ENCODE measurements at places on chromosomes 16 and 17. TPM values are rescaled to one million over a fixed set of nuclear protein-coding genes. Genes with fewer than 3 reads are reported as not detected.

DNA sequence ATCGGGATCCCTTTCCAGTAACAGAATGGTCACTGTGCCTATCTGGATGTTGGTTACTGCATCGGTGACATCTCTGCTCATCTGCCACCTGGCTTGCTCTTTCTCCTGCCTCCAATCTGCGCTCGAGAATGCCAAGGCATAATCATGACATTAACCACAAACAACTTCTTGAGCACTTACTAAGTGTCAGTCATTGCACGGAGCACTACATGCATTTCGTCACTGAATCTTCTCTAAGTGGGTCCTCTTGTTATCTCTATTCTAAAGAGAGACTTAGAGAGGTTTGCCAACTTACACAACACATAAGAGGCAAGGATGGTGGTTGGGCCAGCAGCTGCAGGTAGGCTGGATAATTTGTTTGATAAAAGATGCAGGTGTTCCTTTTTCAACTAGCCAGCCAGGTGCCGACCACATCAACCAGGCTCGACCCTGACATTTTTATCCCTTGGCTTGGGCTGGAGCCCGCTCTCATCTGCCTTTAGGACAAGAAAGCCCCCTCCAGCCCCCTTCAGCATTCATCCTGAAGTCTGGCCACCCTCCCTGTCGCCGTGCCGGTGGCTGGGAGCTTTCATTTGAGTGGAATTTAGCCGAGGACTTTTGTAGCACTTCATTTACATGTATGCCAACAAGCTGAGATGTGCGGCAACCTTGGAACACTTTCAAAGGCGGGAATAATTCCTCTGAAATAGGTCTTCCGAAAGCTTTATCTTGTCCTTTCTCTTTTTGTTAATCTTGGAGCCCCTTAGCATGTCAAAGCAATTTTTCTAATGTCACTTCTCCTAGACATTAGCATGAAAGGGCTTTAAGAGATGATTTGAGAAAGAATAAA, 89.3 kb upstream of the NKD1 start:
- no peaks in the 10 kb centered on the region for H3K36me3 ChIP-seq
- H3K27ac ChIP-seq, result no peak overlapping the region
- H3K4me3 ChIP-seq, result no peak overlapping the region
- H3K27me3 ChIP-seq, result peaks cover 18% of the 10 kb centered on the region
- no peaks in the 10 kb centered on the region for H3K4me1 ChIP-seq

GRCh38 chr16:15996432-15997109, 47.2 kb downstream of the ABCC1 start:
- H3K4me3 ChIP-seq, result no peak overlapping the region
- H3K27ac ChIP-seq, result peak overlapping the region; percentile 46
- no peaks in the 10 kb centered on the region for H3K27me3 ChIP-seq
- H3K36me3 ChIP-seq, result peaks cover 14% of the 10 kb centered on the region
- DNase-seq, result peak; percentile 75

DNA sequence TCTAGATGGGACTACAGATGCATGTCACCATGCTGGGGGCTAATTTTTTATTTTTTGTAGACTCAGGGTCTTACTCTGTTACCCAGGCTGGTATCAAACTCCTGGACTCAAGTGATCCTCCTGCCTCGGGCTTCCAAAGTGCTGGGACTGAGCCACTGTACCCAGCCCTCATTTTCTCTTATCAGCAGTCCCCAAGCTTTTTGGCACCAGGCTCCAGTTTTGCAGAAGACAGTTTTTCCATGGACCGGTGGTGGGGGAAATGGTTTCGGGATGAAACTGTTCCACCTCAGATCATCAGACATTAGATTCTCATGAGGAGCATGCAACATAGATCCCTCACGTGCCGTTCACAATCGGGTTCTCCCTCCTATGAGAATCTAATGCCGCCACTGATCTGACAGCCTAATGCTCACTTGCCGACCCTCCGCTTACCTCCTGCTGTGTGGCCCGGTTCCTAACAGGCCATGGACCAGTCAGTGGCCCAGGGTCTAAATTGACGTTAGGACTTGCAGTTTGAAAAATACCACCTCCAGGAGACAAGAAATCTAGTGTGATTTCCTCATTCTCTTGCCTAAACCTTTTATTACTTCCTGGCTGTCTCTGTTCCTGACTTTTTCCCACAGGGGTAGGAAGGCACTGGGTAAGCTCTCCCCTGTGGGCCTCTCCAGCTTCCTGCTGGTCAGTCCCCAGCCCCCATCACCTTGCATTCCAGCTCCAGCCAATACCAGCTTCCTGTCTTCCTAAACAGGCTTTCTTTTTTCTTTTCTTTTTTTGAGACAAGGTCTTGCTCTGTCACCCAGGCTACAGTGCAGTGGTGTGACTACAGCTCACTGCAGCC, 9.3 kb upstream of the CNP start:
- no peaks in the 10 kb centered on the region for H3K27me3 ChIP-seq
- no peaks in the 10 kb centered on the region for H3K36me3 ChIP-seq
- no peak for DNase-seq
- H3K27ac ChIP-seq, result no peak overlapping the region

- no peaks in the 10 kb centered on the region for H3K36me3 ChIP-seq
- H3K27ac ChIP-seq, result no peak overlapping the region
- no peaks in the 10 kb centered on the region for H3K4me1 ChIP-seq
- no peak for DNase-seq
- no peaks in the 10 kb centered on the region for H3K27me3 ChIP-seq
- H3K4me3 ChIP-seq, result no peak overlapping the region
Observed at GRCh38 chr17:55340686-55341085, 75.9 kb downstream of the HLF start.

GRCh38 chr16:54204756-54205155, 81.8 kb downstream of the IRX3 start:
- no peak for DNase-seq
- no peak overlapping the region for H3K4me3 ChIP-seq
- no peaks in the 10 kb centered on the region for H3K36me3 ChIP-seq
- no peaks in the 10 kb centered on the region for H3K4me1 ChIP-seq
- H3K27me3 ChIP-seq, result peaks cover 7% of the 10 kb centered on the region
- H3K27ac ChIP-seq, result no peak overlapping the region

- H3K27me3 ChIP-seq, result no peaks in the 10 kb centered on the region
- no peaks in the 10 kb centered on the region for H3K4me1 ChIP-seq
- H3K27ac ChIP-seq, result no peak overlapping the region
- no peaks in the 10 kb centered on the region for H3K36me3 ChIP-seq
Observed at GRCh38 chr17:60887614-60888028, 210.0 kb downstream of the BCAS3 start.

DNA sequence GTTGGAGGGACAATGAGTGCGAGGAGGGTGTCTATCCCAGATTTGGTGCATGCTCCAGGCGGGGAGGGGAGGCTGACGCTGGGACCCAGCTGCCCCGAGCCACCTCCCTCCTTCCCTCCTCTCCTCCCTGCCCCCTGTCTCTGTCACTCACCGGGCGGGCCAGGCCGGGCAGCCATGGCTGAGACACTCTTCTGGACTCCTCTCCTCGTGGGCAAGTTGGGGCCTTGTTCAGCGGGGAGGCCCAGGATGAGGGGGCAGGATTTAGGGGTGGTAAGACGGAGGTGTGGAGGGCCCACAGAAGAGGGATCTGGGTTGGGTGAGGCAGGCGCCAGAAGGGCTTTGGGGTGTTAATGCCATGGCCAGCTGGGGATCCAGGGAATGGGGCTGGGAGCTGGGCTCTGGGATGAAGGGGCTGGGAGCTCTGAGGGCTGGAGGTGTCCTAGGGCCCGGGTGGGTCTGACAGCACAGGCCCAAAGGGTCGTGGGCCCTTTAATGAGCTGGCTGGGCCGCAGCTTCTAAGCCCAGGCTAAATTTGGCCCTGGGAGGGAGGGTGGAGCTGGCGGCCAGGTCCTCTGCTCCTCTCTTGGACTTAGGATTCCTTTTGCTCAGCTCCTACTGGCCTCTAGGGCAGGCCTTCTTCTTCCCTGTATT, at the start of gene SGCA:
TSS of gene SGCA (plus strand) at position 139 of the 651 bp plus-strand sequence. CDS start at position 175, 36 bp downstream.
- DNase-seq, result no peak
- no peak within 1 kb of the TSS for H3K27ac ChIP-seq
- peaks cover 21% of the 10 kb centered on the region for H3K4me1 ChIP-seq
- H3K4me3 ChIP-seq, result no peak within 1 kb of the TSS
- no peaks in the 10 kb centered on the region for H3K27me3 ChIP-seq
- H3K36me3 ChIP-seq, result no peaks in the 10 kb centered on the region

DNA sequence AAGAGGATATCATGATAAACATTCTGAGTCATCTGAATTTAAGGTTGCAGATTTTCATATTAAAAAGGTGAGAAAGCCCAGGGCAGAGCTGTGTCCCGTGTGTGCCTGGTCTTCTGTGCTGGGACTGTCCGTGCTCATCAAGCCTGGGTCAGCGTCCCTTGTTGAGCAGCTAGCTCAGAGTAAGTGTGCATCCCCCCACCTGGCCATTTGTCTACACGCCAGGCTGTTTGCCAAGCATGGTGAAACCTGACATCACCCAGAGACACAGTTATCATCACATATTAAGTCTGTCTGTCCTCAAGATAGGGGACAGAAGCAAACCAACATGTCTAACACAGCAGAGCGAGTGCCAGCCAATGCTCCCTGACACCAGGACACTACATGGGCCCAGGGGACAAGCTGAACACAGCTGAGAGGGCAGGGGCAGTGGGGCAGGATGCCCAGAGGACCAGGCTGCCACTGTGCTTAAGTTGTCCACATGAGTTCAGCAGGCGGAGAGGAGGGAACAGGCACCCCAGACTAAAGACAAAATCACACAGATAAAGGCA, 57.9 kb upstream of the CNEP1R1 start:
- H3K27ac ChIP-seq, result no peak overlapping the region
- no peak for DNase-seq
- no peak overlapping the region for H3K4me3 ChIP-seq

The CNTNAP4 gene
- total RNA-seq, result not detected

The BCL6B gene
- total RNA-seq, result not detected

All from SJSA1 (cell line).